Heart right ventricle (tissue), 16 donors: ENCODE measurements at places on chromosomes 11 and 22. TPM values are rescaled to one million over a fixed set of nuclear protein-coding genes. Genes with fewer than 3 reads are reported as not detected.

DNA sequence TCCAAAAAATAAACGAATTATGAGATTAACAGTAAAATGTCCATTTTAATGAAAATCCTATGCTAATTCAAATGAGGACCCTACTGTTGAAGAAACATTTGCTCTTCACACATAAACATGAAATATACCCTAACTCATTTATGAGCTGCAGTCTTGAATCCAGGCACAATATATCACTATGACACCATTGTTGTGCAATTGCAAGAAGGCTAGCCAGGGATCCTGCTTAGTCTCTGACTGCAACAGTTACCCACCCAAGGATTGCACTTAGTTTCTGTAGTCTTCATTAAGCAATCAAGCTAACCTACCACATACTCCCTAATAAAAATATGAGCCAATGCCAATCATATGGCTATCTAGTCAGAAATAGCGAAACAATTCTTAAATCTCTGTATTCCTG, 981.0 kb upstream of the FAT3 start:
- no peak overlapping the region for H3K4me3 ChIP-seq
- no peaks in the 10 kb centered on the region for H3K4me1 ChIP-seq
- H3K36me3 ChIP-seq = no peaks in the 10 kb centered on the region
- no peak overlapping the region for H3K27ac ChIP-seq
- DNase-seq = no peak

GRCh38 chr22:22600531-22601261, 41.6 kb upstream of the PRAME start:
- no peaks in the 10 kb centered on the region for H3K27me3 ChIP-seq
- DNase-seq = no peak
- H3K4me1 ChIP-seq = no peaks in the 10 kb centered on the region
- no peaks in the 10 kb centered on the region for H3K36me3 ChIP-seq

DNA sequence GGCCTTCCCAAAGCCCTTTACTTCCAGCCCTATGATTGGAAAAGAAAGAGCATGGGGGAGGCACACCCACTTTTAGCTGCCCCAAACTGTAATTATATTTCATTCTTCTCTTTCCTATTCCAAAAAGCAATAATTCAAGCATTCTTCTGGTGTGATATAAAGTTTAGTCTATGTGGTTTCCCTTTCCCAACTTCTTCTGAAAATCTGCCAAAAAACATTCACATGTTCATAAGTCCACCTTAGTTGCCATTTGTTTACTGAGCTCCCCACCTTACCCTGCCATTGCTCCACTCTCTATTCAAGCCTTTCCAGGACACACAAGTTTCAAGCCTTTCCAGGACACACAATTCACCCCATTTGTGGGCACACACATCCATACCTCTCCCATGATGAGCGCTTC, 111.6 kb upstream of the BMAL1 start:
- H3K27me3 ChIP-seq = peaks cover 4% of the 10 kb centered on the region
- no peaks in the 10 kb centered on the region for H3K36me3 ChIP-seq
- no peak for DNase-seq
- no peak overlapping the region for H3K27ac ChIP-seq

- H3K4me3 ChIP-seq = no peak overlapping the region
- H3K4me1 ChIP-seq = no peaks in the 10 kb centered on the region
- no peaks in the 10 kb centered on the region for H3K36me3 ChIP-seq
Observed at GRCh38 chr22:46374663-46375474, 39.4 kb downstream of the TRMU start.

POTEH gene
- total RNA-seq = not detected
